ENCODE measurements at places on chromosomes 3 and 15.

DNA sequence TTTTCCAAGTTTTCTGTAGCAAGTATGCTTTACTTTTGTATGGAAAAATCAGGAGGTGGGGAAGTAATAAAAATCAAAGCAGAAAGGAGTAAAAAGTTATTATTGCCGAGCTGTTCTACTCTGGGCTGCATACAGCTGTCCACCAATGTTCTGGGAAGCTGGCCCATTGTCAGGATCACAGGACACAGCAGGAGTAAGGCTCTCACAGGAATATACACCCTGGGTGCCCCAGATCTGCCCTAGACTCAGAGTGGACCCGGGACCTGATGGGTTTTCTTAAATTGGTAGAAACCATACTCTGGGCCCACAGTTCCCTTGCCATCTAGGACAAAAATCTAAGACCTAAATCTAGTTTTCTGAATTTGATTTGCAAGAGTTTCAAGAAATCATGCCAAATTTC lies 60.4 kb downstream of the TNIK start:
- DNase-seq = no peak

- no peak for DNase-seq
These were observed 1097.7 kb downstream of the ROBO1 start for GRCh38 chr3:78670094-78670493.

- DNase-seq = no peak
These were observed 140.6 kb upstream of the BHLHE40 start for GRCh38 chr3:4838621-4839022.

DNA sequence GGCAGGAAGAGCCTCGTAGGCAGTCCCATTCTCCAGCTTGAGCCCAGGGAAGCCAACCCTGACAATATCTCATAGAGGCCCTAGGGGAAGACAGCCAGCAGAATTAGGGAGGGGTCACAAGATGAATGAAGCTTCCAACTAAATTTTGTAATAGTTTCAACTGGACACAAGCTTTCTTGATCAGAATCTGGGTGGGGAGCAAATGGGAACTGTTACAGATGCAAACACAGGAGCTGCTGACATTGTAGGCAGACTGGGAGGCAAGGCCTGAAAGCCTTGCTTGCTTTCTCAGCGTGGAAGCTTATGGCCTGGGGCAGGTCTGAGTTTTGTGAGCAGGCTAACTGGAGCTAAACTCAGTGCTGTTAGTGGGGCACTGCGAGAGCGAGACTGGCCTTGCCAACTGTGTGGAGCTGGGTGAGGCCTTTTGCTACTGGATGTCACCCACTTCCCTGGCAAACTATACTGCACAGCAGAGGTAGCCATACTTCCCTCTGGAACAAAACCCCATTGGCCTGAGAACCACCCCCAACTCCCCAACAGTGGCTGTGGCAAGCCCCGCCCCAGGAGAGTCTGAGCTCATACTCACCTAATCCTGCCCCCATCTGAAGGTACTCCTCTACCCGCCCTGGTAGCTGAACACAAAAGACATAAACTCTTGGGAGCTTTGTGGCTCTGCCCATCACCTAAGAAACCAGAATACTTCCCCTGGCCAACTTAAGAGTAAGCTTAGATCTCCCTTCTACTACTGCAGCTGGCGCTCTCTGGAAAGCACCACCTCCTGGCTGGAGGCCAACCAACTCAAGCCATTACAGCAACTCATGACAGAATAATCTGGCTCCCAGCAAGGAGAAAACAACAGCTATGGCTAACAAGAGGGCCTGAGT lies 42.9 kb downstream of the CFAP20DC start:
- no peak for DNase-seq

DNA sequence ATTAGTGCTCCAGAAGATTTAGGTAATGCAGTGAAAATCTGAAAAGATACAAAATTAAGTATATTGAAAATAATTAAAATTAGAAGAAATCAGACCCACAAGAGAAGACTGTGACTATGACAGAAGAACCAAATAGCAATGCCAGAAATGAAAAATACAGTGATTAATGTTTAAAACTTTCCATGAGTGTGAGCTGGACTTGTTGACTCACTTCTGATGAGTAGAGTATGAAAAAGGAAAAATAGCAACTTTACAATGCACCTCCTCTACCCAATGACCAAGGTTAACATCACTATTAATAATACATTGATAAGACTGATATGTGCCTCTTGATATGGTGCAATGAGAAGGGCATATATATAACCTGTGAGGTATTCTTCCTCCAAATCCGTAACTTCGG lies 39.3 kb upstream of the SLC22A13 start:
- no peak for DNase-seq

GRCh38 chr15:27573805-27574485 lies 525.2 kb downstream of the OCA2 start:
- no peak for DNase-seq

DNA sequence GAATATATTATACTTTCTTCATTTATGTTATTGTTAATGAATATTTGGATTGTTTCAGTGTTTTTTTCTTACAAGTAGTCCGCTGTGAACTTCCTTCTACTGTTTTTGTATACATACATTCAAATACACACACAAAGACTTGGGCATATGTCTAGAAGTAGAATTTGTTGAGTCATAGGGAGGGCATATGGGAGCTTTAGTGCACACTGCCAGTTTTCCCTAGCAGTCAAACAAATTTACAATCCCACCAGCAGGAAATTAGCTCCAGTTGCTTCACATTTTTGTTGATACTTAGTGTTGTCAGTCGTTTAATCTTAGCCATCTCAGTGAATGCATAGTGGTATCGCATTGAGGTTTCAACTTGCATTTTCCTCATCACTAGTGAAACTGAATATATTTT lies 492.3 kb downstream of the DIPK2A start:
- no peak for DNase-seq

- no peak for DNase-seq
These were observed 6.6 kb upstream of the CCNL1 start for GRCh38 chr3:157166561-157166960.

DNA sequence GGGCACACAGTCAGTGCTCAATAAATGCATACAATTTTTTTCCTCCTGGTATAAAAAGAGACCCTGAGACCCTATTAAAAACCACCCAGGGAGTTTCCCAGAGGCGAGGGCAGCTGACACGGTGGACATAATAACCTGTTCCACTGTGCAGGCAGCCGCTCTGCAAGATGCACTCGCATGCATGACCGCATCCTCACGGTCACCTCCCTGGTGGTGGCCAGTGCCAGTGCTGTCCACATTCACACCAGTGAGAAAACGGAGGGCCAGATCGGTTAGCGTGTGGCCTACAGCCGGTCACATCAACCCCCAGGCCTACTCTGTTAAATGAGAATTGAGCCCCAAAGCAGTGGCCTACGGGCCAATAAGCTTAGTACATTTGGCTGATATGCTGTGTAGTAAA lies 24.8 kb downstream of the SH3BP5 start:
- DNase-seq = no peak

GRCh38 chr15:99122831-99123712 lies 18.2 kb downstream of the SYNM start:
- no peak for DNase-seq

DNA sequence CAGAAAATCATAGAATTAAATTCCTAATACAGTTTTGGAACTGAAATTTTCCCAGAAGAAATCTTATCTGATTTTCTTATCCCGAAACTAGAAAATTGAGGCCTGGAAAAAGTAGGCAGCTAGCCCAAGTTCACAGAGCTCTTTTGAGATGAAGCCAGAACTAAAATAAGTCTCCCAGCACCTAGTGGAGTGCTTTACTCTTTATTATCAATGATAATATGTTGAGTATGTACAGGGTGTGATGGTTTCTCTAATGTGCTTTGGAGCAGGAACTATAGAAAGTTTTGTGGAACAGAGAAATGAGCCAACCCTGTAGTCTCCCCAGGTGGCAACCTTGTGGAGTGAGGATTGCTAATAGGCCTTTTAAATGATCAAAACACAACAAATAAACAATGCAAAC lies 30.3 kb upstream of the BCL6 start:
- DNase-seq = no peak

DNA sequence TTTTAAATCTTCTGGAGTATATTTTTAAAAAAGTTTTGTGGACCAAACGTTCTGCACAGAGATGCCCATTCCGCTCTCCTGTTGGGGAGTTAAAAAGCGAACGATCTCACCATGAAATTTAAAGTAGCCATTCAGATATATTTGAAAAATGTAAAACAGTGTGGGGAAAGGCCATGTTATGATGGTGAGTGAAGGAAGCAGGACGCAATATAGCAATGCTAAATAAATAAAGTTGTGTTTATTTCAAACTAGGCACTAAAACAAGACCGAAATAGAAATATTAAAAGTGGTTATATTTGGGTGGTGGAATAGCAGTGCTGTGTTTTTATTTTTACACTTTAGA lies 327 bp upstream of the CCDC13 start:
- DNase-seq = no peak

- no peak for DNase-seq
These were observed 62.2 kb upstream of the SEC61A1 start for GRCh38 chr3:127990051-127990450.

- DNase-seq = no peak
These were observed 14.2 kb downstream of the ST8SIA2 start for GRCh38 chr15:92407916-92408315.

DNA sequence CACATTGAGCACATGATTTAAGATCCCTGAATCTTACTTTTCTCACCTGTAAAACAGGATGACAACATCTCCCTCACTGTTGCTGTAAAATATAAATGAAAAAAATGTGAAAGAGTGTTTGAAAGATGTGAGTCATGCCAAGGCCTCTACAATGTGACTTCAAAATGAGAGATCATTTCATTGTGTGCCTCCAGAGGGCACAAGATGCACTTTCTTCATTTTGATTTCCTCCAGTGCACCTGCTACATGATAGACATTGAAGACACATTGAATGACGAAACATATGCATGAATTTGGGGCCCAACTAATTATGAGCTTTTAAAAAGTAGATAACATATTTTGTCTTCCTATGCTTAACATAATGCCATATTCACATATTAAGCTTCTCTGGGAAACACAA lies 170.3 kb downstream of the MOBP start:
- no peak for DNase-seq

DNA sequence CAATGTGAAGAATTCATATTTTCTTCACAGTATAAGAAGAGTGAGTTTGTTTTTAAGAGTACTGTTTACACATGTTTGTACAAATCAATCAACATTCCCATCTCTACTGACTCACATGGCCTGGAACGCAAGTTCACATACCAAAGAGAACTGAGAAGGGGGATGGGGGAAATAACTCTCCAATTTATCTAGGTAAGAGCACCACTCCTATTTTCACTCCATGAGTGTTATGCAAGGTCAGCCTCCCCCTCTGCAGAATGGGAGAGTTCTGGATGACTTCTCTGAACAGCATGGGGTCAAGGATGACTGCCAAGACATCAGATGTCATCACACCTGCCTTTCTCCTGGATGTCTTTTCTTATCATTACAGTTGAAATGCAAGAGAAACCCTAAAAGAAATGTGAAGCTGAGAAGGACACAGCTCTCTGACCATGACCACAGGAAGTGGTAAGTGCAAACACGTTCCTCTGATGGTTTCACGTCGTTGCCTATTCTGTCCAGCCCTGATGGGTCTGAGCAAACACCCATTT lies 95.2 kb downstream of the SEMA6D start:
- no peak for DNase-seq

DNA sequence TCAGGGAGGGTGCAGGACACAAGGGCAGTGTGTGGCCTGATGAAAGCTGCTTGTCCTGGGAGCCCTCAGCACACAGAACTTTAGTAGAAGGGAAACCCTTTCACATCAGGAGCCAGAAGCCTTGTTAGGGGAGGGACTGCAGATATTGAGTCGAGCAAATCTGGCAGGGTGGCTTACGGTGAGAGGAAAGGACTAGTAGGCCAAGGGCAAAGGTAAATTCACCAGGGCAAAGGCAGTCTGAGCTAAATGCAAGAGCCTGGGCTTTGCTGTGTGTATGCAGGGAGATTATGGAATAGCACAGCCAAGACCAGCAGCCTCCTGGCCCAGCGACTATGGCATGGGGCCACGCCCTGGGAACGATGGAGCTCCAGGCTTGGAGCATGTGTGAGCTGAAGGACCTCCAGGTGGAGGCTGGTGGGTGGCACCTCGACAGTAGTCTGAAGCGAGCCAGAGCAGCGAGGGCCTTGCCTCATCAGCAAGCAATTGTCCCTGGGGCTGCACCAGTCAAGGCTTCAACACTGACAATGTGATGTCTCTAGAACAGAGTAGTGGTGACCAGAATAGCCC lies 76.1 kb downstream of the CCR1 start:
- DNase-seq = no peak

DNA sequence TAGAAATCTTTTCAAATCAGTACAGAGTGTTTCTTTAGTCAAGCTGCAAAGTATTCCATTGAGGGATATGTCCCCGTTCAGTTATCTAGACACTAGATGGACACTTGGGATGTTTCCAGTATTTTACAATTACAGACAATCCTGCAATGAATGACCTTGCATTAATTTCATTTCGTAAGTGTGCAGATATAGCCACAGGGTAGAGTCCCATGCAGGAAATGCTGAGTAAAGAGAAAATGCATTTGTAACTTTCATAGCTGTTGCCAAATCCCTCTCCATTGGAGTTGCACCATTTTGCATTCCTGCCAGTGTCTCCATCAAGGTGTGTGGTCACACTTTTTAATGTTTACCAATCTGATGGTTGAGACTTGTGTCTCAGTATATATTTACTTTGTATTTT lies 92.5 kb downstream of the LIPC start:
- no peak for DNase-seq

DNA sequence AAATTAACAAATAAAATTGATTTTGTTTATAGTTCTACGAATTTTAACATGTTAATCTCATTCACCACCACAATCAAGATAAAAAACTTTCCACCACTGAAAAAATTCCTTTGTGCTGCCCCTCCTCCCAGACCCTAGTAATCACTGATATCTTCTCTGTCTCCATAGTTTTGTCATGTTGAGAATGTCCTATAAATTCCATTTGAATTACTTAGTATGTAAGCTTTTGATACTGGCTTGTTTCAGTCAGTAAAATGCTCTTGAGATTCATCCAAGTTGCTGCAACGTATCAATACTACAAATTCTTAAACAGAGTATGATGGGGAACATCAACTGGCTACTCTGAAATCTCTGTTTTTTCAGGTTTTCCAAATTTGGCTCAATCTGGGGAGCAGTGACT lies 129.6 kb downstream of the CTNNB1 start:
- no peak for DNase-seq

DNA sequence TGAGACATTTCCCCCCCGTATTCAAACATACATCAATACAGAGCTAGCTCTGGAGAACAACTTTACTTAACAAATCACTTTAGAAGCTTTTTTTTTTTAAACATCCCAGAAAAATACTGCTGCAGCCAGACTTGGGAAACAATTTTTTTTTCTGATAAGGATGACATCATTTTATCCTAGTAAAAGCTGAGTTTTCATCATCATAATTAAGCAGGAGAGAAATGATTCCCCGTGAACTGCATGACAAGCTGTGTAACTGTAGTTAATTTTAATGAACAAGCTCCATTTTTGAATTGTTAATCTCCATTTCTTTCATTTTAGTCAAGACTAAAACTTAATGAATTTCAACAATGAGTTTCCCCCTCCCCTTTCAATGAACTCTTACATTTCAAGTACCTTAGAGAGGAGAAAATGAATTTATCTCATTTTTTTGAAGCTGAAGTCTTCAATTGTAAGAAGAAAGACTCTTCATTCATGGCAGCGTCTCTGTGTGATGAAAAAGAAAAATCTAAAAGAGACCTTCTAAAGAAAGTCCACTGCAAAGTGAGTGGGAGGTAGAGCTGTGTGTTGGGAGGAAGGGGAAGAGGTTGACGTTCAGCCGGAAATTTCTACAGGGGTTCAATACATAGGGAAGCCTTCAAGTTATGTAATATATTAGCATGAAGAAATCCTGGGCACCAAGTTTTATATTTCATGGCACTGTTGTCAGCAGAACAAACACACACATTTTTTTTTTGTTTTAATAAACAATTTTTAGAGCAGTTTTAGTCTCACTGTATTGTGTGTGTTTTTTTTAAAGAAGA lies 31.7 kb downstream of the HES1 start:
- no peak for DNase-seq

Data from activated CD4-positive, alpha-beta T cell treated with anti-CD3 and anti-CD28 coated beads for 4 hours (primary cell).